Spleen (tissue), 13 donors: ENCODE measurements at places on chromosomes 5 and 9. TPM values are rescaled to one million over a fixed set of nuclear protein-coding genes. Genes with fewer than 3 reads are reported as not detected.

- no peak for DNase-seq
Observed at GRCh38 chr9:112755016-112755427, 4.5 kb downstream of the SNX30 start.

The SPATA31C1 gene
- total RNA-seq = not detected

GRCh38 chr5:162323466-162323865 lies 255.9 kb downstream of the GABRG2 start:
- DNase-seq = no peak

GRCh38 chr9:86668488-86668887 lies 278.8 kb downstream of the GAS1 start:
- no peak for DNase-seq

The LCN1 gene
- total RNA-seq = not detected

- DNase-seq = no peak
Observed at GRCh38 chr9:134284273-134284672, 42.0 kb upstream of the RXRA start.

GRCh38 chr5:83538786-83539462 lies 67.4 kb downstream of the VCAN start:
- DNase-seq = no peak

DNA sequence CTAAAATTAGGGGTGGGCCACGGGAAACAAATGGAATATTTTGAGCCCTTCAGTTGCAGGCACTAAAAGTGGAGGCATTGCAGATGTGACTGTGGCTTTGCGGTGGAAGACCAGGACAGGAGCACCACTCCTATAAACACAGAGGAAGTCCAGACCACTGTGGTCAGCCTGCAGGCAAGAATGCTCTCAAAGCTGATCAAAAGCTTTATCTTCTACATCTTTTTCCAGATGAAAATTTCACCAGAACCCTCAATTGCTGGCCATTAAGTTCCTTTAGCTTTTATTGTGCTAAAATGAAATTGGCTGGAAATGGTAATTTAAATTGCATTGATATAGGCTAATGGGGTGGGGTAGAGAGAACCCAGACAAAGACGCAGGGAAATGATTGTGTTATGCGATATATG lies 208.8 kb downstream of the ERCC6L2 start:
- DNase-seq = no peak

DNA sequence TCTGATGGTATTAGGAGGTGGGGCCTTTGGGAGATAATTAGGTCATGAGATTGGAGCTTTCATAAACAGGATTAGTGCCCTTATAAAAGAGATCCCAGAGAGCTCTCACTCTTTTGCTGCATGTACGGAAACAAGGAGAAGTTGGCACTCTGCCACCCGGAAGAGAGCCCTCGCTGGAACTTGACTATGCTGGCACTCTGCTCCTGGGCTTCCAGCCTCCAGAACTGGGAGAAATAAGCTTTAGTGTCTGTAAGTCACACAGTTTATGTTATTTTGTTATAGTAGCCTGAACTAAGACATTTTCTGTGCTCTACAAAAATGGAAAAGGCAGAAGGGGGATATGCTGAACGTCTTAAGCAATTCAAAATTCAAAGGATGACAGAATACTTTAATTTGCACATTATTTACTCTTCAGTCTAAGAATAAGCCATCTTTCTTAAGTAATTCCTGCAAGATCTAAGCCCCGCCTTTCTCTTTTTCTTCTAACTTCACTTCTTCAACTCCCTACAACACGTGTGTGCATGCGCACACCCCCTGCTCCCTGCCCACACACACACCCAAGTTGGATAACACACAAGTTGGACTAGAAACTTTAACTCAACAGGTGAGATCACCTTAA lies 17.3 kb downstream of the NFIB start:
- no peak for DNase-seq

DNA sequence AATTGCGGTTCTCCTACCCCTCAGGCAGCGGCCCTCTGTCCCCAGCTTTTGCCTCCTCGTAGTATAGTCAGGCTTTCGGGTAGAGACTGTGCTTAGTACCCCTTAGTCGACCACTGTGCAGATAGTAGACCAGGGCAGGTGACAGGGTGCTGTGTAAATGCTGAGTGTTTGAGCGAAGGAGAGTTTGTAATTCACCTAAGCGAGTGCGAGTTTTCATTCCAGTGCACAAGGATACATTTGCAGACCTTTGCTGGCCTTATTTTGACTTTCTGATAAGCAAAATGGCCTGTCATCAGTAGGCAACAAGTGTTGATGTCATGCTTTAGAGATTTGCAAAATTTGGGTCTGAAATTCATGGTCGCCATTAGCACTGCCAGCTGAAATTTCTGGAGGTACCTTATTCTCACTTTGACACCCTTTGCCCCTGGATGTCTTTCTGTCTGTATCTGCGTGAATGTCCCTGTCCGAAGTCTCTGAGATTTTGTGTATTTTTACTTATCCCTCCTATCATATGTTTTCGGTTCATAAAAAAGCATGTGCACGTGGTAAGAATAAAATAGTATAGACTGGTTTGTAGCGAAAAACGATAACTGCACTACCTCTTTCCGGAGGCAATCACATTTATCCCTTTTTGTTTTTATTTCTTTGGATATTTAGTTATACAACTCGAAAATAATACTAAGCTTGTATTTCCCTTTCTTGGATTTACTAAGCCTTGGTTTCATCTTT lies 1.9 kb downstream of the LMNB1 start:
- no peak for DNase-seq

DNA sequence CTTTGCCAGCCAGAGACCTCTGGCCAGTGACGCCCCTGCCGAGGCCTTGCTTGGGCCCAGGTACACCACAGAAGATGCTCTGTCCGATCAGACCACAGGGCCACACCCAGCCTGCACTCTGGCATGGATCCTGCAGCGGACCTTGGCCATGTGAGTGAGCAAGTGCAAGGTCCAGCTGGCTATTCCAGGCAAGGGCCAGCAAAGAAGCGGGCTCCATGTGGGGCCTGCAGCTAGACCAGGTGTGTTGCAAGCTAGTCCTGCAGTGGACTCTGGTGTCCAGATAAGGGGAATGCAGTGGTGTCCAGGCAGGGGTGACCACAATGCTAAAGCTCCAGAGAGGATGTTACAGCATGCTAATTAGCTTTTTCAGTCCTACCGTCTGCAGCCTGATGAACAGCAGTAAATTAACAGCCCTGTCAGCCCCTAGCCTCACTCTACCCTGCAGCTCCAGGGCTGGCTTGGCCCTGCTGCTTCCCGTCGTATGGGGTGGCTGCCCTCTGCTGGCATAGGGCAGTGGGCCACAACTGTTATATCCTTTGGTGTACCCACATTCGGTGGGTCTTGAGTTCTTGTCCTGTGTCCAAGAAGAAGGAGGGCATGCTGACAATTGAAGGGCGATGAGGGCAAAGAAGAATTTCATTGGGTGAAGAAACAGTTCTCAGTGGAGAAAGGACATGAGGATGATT lies 284.5 kb upstream of the POU5F2 start:
- peak; percentile 71 for DNase-seq

- no peak for DNase-seq
Observed at GRCh38 chr5:124865066-124865465, 118.6 kb upstream of the ZNF608 start.

- DNase-seq = no peak
Observed at GRCh38 chr9:80465556-80465955, 893.8 kb downstream of the TLE4 start.

DNA sequence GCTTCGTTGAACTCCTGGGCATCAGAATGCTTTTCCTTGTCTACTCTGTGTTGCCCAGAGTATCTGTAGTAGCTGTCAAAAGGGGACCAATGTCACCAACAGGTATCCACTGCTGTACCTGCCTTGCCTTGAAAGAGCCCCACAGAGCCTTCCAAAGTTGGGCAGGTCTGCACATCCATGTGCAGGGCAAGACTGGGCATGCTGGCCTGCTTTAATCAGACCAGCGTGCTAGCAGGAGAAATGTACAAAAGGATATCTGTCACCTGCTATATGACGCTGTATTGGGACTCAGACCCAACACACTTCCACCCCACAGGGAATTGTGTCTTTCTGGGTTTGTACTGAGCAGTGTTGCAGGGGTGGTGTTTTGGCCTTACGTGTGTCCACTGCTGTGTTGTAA lies 11.9 kb downstream of the DELE1 start:
- no peak for DNase-seq

DNA sequence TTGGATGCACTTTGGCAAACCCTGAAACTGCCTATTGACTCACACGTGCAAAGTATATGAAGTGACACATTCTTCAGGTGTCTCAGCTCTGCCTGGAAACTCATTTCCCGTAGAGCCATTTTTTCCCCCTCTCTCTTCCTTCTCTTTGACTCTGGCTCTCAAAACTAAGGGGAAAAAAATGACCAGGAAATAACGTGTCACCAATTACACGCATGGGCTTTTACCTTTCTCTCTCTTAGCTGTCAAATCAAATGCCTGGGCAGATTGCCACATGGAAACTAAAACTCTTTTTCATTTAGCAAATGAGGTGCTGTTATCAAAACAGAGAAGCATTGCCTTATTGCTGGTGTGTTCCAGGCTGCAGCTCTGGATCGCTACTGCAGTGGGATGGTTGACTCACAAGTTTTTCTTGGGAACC lies 18.3 kb upstream of the IFNK start:
- DNase-seq = no peak

DNA sequence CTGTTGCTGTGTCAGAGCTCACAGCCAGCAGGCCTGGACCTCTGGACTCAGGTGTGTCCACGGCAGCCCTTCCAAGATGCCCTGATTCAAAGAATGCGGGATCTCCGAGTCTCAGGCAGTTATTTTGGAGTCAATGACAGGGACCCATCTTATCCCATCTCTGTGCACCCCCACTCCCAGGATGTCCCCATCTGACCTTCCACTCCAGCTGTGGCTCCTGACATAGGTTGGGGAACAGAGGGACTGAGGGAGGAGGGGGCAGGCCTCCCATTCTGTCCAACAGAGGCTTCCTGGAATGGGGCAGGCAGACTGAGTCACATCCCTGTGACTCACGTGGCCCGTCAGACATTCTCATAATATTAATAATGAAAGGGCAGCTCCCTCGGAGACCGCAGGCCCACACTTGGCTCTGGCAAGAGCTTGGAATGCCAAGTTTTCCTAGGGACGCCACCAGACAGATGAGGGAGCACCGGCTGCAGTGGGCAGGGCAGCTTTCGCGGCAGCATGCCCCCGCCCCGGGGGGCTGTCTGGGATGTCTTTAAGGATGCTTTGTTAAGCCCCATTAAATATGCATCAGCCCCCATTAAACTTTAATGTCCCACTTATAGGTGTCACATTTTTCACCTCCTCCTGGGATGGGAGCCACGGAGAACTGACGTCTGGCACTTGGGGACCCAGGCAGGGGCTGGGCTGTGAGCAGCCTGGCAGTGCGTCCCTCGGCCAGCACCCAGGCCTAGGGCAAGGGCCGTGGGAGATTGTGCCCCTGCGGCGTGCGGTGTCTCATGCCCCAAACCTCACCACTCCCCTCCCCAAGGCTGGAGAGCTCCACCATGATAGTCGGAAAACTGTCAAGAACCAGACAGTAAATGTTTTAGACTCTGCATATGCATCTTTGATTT lies 23.6 kb upstream of the FIBCD1 start:
- DNase-seq = no peak

The SOWAHA gene
- total RNA-seq = not detected

The BARHL1 gene
- total RNA-seq = not detected

The SLC9A3 gene
- total RNA-seq = 1.0 TPM

- peak; percentile 93 for DNase-seq
Observed at GRCh38 chr9:133163504-133164172, at the start of gene GBGT1. TSS of gene GBGT1 (minus strand) at chr9:133163914. CDS start at chr9:133162412, 1,502 bp downstream.

DNA sequence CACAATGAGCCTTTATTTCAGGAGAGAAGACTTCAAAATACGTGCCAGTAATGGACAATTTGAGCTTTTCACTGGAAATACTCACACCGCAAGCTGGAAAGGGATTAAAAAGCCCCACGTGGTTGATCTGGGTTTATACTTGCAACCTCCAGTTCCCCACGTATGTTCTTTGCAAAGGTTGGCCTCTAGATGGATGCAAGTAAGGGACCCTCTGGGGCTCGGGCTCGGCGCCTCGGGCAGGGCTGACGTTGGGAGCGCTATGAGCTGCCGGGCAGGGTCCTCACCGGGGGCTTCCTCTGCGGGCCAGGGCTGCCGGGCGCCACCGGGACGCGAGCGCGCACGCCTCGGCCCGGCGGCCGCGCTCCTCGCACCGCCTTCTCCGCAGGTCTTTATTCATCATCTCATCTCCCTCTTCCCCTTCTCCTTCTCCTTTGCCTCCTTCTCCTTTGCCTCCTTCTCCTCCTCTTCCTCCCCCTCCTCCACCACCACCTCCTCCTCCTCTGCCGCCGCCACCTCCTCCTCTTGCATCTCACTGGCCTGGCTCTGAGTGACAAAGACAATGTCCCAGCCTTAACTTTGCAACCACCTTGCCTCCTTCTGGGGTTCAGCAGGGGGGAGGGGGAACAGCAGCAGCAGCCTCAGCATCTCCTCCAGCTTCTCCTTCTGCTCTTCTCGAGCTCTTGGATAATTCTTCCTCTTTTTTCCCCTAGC lies 701 bp upstream of the ZNF462 start:
- no peak for DNase-seq

DNA sequence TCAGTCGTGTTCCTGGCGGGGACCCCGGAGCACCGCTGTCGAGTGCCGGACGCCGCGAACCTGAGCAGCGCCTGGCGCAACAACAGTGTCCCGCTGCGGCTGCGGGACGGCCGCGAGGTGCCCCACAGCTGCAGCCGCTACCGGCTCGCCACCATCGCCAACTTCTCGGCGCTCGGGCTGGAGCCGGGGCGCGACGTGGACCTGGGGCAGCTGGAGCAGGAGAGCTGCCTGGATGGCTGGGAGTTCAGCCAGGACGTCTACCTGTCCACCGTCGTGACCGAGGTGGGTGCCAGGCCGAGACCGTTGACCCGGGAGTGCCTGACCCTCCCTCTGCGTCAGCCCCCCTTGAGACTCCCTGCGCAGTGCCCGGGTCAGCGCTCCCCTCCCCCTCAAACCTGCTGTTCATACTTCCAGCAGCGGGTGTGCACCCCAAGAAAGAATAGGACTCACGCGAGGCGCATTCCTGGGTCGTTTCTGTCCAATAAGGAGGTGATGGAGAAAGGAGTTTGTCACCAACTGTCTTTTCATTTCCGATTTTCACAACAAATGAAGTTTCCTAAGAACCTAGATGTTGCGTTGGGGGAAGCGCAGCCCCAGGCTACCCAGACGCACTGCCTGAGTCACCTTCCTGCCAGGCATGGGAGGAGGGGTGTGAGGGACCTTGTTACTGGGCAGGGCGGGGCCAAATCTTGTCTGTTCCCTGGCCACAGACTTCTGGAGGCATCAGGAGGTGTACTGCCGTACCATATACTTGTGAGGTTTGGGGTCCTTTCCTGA lies 722 bp downstream of the SLC22A4 start:
- DNase-seq = peak; percentile 92

- peak; percentile 82 for DNase-seq
Observed at GRCh38 chr9:33623658-33624586, 99.9 kb downstream of the ANKRD18B start.
